ENCODE measurements at places on chromosomes 2 and 18.

- no peak for DNase-seq
Observed at GRCh38 chr18:59871711-59872362, 28.0 kb upstream of the PMAIP1 start.

DNA sequence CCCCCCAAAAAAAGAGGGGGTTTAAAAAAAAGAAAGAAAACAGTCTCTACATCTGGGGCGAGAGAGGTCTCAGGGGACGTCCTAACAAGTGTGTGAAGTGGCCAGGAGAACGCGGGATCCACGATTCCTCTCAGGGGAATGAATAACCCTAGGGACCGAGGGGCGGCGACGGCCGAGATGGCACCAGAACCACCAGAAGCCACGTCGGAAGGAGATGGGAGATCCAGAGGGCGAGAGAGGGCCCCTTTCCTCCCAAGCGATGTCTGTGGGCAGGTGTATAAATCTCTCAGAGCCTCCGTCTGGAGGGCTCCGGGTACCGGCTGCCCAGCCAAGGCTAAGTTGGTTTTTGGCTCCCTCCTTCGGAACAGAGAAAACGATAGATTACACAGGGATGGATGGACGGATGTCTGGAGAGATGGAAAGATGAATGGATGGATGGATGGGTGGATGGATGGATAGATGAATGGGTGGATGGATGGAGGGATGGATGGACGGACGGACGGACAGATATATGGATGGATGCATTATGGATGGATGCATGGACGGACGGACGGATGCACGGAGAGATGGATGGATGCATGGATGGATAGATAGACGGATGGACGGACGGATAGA, 1.7 kb downstream of the EPHA4 start:
- DNase-seq, result no peak

DNA sequence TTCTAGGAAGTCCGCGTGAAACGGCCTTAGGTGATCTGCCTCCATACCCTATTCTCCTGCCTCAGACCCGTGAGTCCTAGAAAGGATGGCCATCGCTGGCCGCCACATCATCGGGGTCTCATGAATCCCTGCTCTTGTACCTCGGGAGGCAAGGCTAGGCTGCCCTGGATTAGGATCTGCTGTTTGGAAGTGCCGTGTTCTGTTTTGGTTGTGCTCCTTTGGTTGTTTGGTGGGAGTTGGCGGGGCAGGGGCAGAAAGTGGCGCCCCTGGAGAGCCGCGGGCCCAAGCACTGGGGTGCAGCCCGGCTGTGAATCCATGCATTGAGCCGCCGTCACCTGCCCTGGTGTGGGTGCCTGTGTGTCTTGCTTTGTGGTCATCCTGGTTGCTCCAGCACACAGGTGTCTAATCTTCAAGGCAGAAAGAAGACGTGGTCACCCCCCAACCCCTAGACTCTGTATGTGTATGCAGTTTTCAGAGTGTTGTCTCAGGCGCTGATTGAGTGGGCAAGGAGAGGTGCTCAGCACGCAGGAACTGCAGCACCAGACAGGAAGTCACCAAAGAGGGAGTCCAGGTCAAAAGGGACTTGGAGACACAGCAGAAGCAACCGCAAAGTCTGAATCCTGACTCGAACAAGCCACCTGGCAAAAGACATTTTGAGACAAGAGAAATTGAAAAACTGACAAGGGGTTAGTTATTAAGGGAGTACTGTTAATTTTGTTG, 80.0 kb upstream of the LDLRAD4 start:
- DNase-seq, result peak; percentile 84

DNA sequence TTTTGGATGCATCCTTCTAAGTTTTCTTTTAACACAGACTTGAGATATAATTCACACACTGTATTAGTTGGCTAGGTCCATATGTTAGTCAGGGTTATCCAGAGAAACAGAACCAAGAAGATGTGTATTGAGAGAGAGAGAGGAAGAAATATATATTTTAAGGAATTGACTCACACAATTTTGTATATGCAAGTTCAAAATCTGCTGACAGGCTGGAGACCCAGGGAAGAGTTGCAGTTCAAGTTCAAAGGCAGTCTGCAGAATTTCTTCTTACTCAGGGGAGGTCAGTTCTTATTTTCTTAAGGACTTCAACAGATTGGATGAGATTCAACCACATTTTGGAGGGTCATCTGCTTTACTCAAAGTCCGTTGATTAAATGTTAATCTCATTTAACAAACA, 23.0 kb upstream of the MRO start:
- no peak for DNase-seq

GRCh38 chr2:25043241-25043867, 1.5 kb downstream of the EFR3B start:
- DNase-seq, result peak; percentile 47

GRCh38 chr2:150542172-150542571, 54.7 kb upstream of the RND3 start:
- DNase-seq, result no peak

- no peak for DNase-seq
Observed at GRCh38 chr2:45855374-45855773, 203.9 kb downstream of the PRKCE start.

GRCh38 chr2:23465936-23466335, 81.0 kb downstream of the KLHL29 start:
- no peak for DNase-seq

- DNase-seq, result no peak
Observed at GRCh38 chr18:62919109-62919838, 203.9 kb downstream of the PHLPP1 start.

DNA sequence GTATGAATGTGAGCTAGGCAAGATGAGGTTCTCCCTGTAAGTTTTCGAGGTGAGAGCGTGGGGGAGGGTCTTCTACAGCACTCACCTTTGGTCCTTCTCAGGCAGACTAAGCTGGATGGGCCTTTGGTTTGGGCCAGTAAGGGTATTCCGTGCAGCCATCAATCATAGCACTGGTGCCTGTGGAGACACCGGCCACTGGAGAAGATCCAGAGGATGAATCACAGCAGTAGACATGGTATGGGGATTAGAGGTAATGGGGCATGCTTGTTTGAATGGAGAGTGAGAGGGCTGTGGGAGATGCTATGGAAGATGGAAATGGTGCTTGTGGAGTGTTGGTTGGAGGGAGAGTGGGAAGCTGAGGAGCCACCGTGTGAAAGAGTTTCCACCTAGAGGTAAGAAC, 16.1 kb downstream of the MAPRE3 start:
- DNase-seq, result no peak

DNA sequence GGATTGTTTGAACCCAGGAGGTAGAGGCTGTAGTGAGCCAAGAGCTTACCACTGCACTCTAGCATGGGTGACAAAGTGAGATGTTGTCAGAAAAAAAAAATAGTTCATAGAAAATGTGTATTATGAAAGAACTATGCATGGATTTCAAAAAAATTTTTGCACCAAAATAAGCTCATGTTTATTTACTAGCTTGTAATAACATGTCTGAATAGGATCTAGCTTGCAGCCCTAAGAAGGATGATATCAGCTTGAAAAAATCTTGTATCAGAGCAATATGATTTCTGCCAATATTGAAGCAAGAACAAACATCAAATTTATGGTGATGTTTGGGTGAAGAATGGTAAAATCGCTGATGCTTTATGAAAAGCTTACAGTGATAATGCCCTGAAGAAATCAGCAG, 97.0 kb upstream of the RFX8 start:
- DNase-seq, result no peak

DNA sequence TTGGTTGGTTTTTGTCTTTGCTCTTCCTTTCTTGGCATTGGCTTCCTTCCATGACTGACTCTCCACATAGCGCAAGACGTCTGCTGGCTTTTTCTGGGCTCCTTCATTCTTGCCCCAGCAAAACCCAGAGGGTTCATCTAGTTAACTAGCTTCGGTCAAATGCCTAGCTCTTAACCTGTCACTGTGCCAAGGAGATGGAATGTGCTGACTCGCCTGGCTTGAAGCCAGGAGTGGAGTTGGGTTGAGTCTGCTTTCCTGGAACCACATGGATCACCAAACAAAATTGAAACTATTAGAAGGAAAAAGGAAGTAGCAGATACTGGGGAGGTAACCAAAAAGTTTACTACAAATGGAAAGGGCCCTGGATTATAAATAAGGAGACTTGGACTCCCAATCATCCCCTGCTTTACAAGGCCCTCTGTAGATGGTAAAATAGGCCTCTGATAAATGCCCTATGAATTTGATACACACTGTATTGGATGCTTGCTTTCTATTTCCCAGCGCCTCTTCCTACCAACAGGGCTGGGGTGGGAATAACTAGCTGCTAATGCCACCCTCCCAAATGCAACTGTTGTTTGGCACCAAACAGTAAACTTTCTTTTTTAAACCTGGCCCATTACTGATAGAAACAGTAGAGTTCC, 11.3 kb downstream of the MALT1 start:
- no peak for DNase-seq

GRCh38 chr2:233365861-233366520, 11.7 kb downstream of the DGKD start:
- no peak for DNase-seq

DNA sequence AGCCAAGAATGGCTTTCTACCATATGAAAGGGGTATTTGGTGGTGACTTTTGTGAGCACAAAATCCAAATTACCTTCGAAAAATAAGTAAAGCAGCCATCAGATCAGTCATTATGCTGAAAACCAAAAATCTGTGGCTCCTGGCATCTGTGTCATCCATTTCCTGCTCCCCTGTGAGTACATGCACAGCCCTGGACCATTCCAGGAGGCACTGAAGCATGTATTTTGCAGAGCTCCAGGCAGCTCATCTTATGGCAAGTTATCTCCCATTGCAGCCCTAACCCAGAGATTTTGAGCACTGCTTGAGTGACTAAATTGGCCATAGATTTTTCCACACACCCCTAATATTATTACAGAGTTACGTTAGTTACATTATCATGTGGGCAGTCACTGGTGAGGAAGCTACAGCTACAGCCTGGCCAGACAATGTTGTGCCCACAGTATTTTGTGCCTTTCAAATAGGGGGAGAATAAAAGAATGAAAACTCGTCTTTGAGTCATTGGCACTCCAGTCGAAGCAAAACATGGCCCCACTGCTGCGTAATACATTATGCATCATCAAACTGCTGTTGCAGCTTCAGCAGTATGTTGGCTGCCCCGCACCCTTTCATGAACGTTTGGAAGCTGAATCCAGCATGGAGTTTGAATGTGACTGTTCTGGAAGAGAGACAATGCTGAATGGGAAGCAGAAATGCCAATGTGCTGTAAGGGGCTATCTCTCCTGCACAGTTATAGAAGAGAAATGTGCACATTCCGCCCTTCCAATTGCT, 702.2 kb downstream of the RNF144A start:
- no peak for DNase-seq

DNA sequence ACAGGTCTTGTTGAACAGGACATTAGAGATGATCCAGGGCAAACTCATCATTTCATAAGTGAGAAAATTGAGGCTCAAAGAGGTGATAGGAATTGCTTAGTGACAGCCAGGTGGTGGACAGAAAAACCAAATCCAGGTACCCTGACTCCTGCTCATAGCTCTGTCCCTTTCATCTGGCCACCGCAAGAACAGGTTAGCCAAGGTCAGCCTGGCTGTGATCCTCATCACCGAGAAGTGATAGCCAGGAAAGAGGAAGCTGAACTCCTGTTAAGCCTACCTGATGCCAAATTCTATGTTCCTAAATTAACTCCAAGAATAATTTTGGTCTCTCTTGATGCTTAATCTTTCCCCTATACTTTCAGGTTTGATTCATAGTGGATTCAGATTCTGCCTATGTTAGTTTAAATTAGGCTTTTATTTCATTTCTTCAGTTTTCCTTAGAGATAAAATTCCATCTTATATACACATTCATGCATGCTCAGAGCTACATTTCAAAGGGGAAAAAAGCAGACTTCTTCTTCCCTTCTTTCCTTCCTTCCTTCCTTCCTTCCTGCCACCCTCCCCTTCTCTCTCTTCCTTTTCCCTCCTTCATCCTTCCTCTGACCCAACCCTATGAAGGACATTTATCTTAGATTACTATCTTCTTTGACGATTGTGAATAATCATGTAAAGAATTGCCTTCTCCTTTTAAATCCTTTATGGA, 17.3 kb upstream of the CRIM1 start:
- no peak for DNase-seq

GRCh38 chr18:77069482-77069881, 63.1 kb downstream of the MBP start:
- DNase-seq, result peak; percentile 76

DNA sequence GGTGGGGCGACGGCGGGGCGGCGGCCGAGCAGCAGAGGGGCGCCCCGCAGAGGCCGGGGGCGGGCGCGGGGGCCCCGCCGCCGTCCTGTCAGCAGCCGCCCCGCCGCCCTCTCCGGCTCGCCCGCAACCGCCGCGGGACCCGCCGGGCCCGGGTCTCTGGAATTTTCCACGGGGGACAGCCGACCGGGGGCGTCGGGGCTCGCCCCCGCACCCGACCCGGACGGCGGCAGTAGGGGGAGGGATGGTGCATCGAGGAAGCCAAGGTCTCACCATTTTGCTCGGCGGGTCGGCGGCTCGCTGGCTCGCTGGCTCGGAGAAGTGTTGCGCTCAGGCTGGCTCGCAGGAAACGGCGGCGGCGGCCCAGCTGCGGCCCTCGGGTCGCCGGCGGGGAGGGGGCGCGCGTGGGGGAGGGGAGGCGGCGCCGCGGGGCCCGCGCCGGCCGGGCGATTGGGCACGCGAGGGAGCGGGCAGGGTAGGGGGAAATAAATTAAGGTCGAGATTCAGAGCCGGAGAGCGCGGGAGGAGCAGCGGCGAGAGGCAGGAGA, 405 bp downstream of the PPP3R1 start:
- peak; percentile 91 for DNase-seq

- DNase-seq, result no peak
Observed at GRCh38 chr18:55149994-55150393, 190.7 kb upstream of the CCDC68 start.

DNA sequence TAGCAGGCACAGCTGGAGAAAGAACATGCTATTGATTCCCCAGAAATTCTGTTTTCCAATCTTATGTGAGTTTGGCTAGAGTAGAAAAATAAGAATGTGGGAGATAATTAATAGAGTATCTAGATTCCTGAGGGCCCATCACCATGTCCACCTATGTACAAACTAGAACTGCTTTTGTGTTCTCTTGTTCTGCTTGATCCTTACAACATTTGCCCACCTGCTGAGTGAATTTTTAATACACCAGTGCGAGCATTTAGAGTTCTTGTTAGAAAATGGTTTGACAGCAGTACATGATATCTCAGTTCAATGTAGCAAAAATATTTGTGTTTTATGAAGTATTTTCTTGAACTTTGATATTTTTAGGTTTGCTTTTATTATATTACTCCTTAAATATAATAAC, 52.3 kb upstream of the SPAG16 start:
- no peak for DNase-seq

DNA sequence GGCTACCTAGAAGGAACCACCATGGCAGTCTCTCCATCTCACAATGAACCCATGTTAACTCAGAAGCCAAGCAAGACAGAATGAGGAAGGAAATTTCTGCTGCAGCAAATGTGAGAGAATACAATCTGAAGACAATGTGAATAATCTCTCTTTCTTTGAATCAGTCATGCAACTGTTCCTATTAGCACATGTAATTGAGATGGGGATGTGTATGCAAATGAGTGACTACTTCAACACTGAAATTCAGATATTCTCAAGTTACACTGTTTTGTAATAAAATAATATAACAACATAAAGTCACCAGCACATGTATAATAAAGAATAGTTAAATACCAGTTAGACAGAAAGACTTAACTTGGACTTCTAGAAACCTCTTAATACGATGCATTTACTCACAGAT, 1200.6 kb upstream of the PIK3C3 start:
- no peak for DNase-seq

- no peak for DNase-seq
Observed at GRCh38 chr2:109172556-109173105, 43.6 kb downstream of the SH3RF3 start.

All from spleen (tissue), 13 donors.